ENCODE measurements at places on chromosomes 5 and 9.

DNA sequence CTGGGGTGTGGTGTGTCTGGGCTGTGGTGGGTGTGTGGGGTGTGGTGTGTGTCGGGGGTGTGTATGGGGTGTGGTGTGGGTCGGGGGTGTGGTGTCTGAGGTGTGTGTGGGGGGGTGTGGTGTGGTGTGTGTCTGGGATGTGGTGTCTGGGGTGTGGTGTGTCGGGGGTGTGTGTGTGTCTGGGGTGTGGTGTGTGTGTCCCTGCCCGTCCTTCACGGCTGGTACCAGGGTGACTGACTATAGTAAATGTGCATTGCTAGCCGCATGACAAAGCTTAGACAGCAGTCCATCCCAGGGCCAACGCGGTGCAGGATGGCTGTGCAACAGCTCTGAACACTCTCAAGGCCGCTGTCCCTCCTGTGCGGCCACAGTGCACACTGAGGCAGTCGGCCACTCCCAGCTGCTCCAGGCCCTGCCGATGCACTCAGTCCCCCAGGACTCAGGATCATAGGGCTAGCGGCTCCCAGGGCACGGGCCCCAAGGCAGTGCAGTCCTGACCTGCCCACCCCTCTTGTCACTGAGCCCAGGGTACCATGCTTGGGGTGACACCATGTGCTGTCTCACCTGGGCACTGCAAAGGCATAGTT, 54.0 kb downstream of the SECISBP2 start:
- no peak for DNase-seq

- peak; percentile 68 for DNase-seq
Observed at GRCh38 chr5:34452170-34452828, 203.8 kb upstream of the RAI14 start.

DNA sequence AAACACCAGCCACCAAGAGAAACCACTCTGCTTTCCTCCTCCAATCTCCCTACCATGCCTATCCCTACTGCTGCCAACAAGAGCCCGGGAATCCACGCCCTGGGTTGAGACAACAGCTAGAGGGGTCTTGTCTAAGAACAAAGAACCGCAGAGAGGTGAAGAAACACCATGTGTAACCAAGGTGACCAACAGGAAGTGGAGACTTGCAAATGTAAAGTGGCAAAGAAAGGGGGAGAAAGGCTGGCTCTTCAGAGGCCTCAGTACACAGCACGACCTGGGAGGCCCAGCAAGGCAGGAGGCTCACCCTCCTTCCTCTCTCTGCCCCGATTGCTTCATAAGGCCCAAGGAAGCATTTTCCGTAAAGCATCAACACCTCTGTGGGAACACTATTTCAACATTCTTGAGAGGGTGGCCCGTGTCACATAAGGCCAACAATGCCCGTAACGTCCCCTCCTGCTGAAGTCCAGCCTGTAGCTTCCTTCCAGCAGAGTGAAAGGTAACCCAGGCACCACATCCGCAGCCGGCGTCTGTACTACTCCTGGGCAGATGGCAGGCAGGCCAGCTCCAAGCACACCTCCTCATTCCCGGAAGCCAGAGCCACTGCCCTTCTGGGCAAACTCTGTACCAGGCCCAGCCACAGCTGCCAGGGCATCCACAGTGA, 18.3 kb downstream of the CCNJL start:
- no peak for DNase-seq

DNA sequence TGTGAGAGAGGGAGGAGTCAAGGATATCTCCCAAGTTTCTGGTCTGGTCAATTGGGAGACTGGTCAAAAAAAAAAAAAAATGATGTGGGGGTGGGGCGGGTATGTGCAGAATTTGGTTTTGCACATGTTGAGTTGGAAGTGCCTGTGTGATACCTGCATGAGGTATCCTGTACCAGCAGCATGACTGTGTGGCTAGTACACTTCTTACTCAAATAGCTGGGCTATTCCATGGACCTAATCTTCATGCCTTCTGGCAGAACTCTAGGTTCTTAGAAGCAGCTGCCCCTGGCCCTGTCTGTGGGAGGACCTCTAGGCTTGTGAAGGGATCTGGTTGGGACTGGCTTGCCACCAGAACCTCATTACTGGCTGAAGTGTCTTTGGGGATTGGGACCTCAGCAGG, 93.5 kb downstream of the RALGPS1 start:
- no peak for DNase-seq

GRCh38 chr9:33155393-33155792, 11.7 kb downstream of the B4GALT1 start:
- DNase-seq: no peak

GRCh38 chr5:6026766-6027406, 351.5 kb downstream of the MED10 start:
- no peak for DNase-seq

- no peak for DNase-seq
Observed at GRCh38 chr9:81737871-81738507, 48.6 kb upstream of the TLE1 start.

DNA sequence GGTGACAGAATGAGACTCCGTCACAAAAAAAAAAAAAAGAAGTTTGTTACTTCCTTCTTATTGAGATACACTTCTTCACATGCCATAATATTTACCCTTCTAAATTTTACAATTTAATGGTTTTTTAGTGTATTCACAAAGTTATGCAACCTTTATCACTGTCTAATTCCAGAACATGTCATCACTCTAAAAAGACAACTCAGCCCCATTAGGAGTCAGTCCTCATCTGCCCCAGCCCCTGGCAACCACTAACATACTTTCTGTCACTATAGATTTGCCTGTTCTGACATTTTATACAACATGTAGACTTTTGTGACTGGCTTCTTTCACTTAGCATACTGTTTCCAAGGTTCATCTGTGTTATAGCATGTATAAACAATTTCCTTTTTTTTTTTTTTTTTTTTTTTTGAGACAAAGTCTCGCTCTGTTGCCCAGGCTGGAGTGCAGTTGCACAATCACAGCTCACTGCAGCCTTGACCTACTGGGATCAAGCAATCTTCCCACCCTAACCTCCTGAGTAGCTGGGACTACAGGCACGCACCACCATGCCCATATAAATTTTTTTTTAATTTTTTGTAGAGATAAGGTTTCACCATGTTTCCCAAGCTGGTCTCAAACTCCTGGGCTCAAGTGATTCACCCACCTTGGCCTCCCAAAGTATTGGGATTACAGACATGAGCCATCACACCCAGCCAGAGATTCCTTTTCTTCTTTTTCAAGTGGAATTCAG, 18.0 kb downstream of the AQP3 start:
- no peak for DNase-seq

DNA sequence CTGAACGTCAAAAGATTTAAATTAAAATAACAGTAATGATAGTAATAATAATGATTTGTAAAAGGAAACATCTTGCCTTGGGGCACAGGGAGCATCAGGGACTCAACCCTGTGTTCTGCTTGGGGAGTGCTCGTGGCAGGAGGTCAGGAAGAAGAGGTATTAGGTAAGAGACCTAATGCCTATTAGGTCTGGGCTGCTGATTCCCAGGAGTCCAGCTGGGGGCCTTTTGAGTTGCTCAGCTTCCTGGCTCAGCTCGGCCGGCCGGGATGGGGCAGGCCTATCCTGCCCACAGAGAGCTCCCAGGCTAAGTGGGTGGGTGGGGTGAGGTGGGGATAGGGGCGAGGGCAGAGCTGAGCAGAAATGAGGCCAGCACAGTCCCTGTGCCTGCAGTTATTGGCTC, 17.5 kb downstream of the LMX1B start:
- DNase-seq: no peak

- no peak for DNase-seq
Observed at GRCh38 chr9:29176231-29176630, 1603.0 kb upstream of the C9orf72 start.

DNA sequence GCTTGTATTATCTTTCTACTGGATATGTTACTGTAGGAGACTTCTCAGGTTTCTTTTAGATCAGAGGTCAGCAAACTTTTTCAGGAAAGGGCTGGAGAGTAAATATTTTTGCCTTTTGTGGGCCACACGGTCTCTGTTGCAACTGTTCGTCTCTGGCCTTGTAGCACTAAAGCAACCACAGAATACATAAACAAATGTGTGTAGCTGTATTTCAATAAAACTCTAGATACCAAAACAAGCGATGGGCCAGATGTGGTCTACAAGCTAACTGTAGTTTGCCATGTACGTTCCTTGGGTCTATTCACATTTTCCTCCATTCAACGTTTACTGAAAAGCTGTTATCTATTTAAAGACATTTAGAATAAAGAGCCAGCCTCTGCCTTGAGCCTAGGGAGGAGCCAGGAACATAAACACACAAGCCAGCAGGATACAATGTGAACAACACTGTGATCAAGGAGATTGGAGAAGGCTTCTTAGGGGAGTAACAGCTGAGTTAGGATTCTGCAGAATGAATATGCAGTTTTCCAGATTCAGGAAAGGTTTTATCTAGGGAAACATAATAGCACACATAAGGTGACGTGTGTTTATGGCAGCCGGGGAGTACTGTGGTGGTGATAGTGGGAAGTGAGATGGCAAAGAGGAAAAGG, 33.0 kb upstream of the HOMER1 start:
- no peak for DNase-seq

DNA sequence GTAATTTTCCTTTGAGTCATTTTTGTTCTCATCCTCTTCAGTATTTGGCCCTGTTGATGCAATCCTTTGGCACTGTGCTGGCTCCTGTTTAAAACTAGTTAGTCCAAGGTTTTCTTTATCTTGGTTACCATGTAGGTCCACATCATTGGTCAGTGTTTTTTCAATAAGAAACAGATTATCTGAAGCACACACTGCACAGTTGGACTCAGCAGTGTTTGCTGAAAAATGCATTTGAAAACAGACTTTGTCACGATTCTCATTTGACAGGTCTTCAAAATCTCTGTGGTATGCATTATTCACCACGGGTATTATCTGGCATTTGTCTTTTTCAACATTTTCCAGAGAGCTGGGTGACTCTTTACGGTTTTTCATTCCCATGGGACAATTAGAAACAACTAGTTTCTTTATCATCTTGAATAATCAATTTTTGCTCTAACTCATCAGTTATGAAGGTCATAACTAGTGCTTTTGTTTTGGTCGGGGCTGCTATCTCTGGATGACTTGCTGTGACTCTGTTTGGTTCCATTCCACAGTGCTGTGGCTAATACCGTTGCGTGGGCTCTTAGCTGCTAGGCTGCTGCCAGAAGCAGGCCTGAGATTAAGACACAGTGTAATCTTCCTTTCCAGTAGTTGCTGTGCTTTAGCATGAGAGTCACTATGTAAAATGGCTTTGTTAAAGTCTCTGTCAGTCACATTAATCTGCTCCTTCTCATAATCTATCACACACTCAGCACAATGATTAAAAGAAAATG, 36.2 kb downstream of the NUDT12 start:
- DNase-seq: no peak

DNA sequence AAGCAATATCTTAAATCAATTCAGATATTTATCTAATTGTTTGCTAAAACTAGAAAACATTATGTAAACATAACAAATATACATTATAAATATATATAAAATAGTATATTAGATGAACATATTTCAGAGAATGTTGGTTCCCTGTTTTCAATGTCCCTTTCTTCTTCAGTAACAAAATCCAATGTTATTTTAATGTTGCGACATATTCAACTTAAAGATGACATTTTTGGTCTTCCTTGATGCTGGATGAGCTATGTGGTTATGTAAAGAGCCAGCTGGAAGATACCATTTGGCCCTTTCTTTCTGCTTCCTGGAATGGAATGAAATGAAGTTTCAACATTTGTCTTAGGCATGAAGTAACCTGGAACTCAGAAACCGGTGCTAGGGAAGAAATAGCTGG, 668.1 kb upstream of the CDH6 start:
- DNase-seq: no peak

- DNase-seq: no peak
Observed at GRCh38 chr5:164721656-164722055, 1216.2 kb downstream of the MAT2B start.

DNA sequence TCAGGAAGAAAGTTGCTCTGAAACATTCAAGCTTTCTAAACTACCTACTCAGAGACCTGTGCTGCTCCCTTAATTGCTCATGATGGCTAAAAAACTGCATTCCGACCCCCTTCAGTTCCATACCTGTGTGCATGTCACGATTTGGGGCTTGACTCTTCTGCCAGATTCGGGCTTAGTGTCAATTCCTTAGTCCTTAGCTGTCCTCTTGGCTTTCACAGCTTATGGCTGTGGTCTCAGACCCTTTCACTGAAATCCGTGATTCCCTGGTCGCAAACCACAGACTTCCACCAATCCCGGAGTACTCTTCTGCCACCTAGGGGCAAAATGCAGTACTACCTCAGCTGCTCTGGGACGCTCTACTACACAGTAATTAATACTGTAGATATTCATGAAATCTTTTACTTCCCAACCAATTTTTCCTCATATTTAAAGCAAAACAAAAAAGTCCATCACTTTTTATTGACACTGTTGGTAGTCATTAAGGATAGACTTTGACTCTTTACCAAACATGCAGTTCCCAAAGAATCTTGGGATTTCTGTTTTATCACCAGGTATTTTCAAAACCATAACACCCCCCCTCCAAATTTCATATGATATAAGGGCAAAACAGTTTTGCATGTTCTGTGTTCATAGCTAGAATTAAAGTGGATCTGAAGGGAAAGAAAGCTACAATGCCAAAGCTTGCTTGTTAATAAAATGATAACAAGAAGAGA, 617.4 kb downstream of the SLCO4C1 start:
- DNase-seq: peak; percentile 64

GRCh38 chr5:122153774-122154173, 24.4 kb downstream of the ZNF474 start:
- DNase-seq: no peak

DNA sequence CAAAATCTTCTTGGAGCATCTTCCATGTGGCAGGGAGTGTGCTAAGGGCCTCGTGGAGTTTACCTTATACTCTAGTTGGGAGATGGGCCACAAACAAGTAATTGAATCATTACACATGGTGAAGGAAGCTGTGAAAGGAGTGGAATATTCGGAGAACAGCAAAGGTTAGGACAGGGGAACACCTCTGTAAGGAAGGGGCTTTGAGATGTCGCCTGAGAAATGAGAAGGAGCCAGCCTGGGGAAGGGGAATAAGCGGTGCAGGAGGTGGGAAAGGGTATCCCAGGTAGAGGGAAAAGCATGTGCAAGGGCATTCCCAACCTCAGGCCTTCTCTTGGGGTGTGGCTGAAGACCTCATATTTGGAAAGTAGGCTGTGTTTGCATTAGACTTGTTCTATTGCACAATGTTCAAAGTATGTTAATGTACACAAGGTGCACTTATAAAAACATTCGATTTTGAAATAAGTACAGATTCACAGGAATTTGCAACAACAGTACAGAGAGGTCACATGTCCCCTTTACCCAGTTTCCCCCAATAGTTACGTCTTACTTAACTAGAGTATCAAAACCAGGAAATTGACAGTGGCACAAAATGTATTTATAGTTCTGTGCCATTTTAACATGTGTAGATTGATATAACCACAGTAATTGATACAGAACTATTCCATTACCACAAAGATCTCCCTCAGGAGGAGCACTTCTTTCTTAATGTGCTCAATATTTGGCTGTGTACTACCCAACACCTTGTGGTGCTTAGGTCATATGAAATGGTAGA, 2.4 kb upstream of the STOM start:
- DNase-seq: no peak

DNA sequence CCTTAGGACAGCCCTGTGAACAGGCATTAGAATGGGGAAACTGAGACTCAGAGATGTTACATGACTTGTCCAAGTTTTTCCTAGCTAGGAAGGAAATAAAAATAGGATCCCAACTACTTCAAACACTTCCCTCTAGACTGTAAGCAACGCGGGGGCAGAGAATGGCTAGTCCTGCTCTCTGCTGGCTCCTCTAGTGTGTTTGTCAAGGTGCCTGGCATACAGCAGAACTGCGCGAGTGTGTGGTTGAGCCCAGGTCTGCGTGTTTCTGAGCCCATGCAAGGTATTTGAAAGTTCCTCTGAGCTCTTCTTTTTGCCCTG, 152.5 kb downstream of the MACROH2A1 start:
- no peak for DNase-seq

Data from COR-L47 (cell line).